Stimulated activated CD8-positive, alpha-beta memory T cell treated with anti-CD3 and anti-CD28 coated beads, Interleukin-4, amount 100 ng/mL, for 4 hours (primary cell): ENCODE measurements at places on chromosomes 2 and 18.

DNA sequence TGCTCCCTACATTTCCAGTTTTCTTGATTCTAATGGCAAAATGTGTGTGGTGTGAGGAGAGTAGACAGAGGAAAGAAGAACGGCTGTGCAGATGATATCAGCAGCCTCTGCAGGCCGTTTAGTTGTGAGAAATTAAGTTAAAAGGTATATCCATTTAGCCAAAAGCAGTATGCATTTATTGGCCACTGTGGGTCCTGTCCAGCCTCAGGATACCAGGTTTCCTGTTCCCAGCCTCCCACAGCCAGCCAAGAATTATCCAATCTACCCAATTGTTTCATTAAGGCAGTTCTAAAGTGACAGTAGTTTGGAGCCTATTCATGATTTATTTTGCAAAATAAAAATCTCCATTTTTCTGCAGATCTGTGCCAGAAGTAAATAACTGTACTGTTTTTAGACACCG lies 107.5 kb downstream of the TMEM18 start:
- no peak for DNase-seq

- no peak for DNase-seq
Measured at GRCh38 chr2:230230496-230231200, 5.1 kb downstream of the SP140 start.

DNA sequence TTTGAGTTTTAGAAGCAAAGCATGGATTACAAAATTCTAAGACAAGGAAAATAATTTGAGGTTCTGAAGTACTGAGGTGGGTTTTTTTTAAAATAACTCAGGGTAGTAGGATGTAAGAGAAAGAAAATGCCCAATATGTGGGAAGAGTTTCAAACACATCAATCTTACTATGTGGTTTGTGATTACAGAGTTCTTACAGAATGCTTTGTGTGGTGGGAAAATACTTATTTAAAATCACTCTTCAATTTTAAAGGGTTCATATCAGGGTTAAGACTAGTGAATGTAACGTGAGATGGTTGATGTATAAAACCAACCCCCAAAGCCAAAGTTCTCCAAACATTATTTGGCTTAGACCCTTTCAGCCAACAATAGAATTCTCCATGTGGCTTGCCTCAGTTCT lies 173.5 kb downstream of the UBE2E3 start:
- no peak for DNase-seq

- DNase-seq = no peak
Measured at GRCh38 chr2:145123606-145124005, 603.7 kb upstream of the ZEB2 start.
